ACHN (cell line): ENCODE measurements at places on chromosomes 5 and 9.

- no peak for DNase-seq
Measured at GRCh38 chr5:180284149-180284548, 7.7 kb downstream of the MAPK9 start.

DNA sequence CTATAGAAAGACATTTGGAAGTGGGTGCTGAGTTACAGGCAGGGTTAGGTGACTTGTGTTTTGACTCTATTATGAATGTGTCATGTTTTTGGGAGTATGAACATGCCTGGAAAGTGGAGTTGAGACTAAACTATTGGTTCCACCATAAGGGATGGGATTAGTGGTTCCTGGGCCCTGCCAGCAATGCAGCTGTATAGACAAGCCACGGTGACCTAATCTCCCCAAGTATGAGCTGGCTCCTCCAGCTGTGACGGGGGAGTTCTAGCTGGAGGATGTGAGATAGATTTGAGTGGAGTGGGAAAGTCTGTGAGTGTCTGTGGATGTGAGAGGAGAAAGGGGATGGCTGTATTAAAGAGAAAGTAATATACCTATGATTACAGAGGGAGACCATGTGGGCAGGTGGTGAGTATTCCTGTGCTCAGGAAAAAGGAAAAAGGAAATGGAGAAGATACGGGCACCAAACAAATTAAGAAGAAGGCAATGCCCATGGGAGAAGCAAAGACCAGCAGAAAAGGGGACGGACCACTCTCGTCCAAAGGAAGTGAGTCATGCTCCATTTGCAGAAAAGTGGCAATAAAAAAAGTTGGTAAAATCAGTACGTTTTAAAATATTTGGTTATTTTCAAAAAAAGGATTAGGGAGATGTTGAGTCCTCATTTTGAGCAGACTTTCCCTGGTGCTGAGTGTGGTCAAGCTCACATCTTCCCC, 48.3 kb upstream of the ICE1 start:
- DNase-seq = no peak

DNA sequence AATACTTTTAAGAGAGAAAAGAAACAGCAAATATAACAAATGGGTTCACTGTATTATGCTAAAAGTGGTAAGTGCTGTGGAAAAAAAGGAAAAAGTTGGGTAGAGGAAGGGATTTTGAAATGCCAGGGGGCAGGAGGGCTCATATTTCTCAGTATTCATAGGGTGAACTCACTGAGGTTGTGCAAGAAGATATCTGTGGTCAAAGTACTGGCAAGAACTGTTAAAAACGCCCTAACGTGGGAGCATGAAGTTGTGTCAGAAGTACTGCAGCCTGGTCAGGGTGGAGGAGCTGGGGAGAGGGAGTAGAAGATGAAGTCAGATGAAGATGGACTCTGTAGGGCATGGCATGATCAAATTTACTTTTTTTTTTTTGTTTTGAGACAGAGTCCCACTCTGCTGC, 31.2 kb upstream of the SLC28A3 start:
- no peak for DNase-seq

- DNase-seq = no peak
Measured at GRCh38 chr5:12679731-12680130, 775.5 kb upstream of the CTNND2 start.

DNA sequence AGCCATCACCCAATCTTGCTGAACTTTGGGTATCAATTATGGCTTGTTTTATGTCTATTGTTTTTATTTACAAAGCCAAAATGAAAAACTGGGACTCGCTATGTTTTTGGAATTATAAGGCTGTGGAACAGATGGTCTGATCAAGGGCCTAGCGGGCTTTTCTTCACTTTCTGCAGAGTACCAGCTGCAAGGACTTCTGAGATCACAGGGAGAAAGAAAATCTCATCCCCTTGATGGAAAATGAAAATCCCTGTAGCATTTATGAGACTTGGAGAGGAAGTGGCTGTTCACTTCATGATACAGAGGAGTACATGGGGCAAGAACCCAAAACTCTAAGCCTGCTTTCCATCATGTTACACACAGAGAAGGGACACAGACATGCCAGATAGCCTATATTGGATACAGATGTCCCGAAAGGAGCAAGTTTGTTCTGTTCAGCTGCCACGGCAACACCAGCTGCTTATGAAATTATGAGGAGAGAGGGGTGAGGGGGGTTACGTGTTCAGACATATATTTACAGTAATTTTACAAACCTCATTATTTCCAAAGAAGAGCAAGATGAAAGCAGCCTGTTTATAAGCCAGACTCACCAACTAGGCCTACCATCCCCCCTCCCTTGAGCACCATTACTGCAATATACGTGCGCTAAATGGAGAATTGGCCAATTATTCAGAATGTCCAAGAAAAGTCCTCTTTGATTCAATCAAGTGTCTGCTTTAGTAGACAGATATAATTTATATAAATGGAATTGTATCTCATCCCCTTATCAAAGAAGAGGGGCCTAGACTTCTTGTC, 220.0 kb downstream of the MARCHF11 start:
- DNase-seq = no peak

DNA sequence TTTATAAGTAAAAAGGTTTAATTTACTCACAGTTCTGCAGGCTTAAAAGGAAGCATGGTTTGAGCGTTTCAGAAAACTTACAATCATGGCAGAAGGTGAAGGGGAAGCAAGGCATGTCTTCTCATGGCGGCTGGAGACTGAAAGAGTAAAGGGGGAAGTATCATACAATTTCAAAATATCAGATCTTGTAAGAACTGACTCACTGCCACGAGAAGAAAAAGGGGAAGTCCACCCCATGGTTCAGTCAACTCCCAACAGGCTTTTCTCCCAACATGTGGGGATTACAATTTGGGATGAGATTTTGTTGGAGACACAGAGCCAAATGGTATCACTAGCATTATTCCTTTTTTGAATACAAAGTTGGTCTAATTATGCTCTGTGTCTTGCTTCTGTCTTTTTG, 627.9 kb upstream of the ST8SIA4 start:
- DNase-seq = no peak

DNA sequence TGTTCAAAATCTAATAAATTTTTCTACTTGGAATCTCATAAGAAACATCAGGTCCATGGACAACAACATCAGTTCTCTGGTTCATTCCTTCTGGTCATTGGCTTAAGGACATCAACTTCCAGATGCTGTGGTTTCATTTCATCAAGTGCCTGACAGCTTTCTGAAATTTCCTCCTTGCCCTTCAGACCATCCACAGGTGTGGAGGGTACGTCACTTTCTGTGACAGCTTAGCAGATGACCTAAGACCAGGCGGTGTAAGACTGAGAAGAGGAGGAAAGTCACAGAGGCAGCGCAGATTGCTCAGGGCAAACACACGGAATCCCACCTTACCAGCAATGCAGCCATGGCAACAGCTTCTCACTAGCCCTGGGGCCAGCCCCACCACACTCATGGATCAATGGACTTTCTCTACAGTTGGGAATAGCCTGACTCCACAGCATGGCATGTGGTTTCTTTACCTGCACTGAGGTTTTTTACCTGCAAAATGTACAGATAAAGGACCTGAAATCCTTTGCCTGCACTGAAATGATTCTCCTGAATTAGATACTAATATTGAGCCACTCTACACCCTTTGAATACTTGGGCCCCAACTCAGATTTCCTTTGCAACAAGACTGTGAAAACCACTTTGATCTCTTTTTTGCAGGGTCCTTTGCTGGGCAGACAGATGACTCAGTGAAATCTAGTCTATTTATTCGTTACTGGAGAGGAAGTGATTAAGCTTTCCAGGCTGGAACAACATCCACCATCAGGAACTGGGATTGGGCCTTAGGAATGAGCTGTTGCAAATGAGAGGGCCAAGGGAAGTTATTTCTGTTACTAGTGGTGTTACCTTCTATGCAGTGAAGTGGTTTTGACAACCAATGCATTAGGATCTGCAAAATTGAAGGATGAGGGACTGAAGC, 26.9 kb downstream of the TICAM2 start:
- no peak for DNase-seq

DNA sequence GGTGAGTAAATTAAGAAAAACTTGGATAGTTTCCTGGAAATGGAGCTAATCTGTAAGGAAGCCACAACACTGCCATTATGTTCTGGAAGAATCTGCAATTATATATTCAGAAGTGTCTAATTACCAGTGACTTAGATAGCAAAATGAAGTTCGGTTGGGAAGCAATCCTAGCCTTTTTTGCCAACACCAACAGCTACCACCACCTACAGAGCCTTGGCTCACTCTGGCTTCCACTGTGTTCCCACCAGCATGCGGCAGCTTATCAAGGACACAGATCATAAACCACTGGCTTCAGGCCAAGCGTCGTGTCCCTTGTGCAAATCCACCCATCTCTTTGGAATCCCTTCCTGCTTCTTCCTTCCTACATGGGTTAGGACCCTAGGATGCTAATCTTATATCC, 118.0 kb upstream of the PCA3 start:
- no peak for DNase-seq

- DNase-seq = no peak
Measured at GRCh38 chr5:13488254-13488931, 456.1 kb downstream of the DNAH5 start.

DNA sequence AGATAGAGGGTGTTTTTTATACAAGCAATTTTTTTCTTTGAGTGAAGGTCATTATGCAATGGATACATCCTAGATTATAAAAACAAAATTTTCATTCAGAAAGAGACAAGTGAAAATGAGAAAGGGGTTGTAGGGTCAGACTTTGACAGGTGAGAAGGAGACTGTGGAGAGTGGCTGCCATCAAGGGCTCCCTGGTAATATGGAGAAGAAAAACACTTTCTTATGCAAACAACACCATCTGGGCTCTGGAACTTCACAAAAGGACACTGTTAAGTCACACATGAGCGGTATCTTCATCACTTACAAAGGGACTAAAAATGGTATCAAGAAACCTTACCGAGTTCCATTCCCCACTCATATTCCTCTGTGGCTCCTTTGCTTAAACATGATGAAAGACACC, 23.5 kb downstream of the C7 start:
- no peak for DNase-seq

DNA sequence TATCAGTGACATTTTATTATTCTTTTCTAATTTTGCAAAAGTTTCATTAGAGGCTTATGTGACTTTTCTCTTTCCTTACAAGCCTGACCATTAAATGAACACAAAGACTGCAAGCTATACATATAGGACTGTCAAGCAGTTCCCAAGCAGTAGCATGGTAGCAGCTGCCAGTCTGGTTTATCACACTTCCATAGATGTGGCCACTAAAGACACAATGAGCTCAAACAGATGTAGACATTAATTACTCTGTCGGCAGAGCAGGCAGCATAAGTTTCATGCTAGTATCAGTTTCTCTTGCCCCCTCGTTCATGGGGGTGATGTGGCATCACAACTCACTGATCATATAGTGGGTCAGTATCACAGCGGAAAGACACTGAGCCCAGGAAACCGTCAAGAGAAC, 89.5 kb downstream of the CDH10 start:
- DNase-seq = no peak

DNA sequence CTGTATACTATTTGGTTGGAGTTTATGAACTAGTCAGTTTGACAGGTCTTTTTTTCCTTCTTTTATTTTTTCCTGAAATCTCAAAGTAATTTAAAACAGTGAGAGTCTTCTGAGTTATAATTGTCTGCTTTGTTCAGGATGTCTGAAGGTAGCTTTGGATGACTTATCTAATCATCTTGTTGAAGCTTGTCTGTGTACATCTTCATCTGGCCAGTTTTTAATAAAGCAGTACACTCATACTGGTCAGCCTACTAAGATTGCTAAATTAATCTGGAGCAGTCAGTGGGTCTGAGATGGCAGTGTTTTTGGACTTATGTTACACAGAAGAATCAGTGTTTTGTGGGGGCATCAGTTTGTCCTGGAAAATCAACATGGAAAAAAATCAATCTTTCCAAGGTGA, 482.4 kb downstream of the CDH10 start:
- DNase-seq = no peak

DNA sequence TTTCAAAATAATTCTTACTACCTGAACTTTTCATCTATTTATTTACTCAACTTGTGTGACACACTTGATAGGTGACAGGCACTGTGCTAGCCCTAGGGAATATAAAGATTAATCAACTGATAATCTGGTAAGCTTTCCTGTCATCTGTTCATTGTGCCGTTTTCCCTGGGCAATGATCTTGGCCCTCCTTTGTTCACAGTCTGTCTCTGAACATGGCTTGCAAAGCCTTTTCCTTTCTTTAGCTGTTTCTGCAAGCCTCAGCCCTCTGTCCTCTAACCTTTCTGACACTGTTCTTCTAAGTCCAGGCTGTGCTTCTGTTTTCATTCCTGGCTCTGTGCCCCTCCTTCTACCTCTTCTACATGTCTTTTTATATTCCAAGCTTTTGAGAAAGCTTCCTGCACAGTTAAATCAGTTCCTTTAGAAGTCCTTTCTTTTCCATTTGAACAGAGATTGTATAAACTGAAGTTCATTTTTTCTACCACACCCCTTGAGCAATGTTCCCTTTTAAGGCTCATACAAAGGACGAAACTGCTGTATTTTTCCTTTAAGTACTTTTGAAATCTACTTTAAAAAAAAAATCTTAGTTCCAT, 803.0 kb upstream of the ZNF608 start:
- DNase-seq = no peak

DNA sequence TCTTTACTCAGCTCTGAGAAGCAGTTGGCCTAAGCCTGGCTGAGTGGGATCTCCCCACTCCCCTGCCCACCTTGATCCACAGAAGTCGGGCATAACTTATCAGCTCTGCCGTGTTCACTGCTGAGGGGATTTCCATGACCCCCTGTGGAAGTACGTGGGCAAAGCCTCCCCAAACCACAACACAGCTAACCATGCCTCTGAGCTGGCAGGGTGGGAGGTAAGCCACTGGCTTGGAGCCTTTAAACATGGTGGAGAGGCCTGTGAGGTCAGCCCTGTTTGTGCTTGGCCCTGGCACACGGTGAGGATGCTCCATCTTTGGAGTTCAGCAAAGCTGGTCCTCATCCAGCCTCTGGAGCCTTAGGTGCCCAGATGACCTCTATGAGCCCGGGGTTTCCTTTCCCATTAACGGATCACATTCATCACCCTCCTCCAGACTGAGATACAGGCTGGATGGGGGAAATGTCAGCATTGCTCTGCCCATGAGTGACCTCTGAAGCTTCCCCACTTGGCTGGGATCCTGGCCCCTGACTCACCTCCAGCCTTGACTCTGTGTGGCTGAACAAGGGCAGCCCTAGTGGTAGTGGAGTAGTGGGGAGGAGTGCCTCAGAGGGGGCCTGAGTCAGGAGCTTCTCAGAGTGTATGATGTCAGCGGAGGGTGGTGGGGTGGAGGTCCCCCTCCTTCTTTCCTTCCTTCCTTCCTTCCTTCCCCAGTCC, 6.2 kb downstream of the PDLIM4 start:
- peak; percentile 93 for DNase-seq

- DNase-seq = no peak
Measured at GRCh38 chr9:131329241-131329641, 39.7 kb downstream of the PLPP7 start.
